CD4-positive, alpha-beta T cell (primary cell): ENCODE measurements at places on chromosomes 5 and 9. TPM values are rescaled to one million over a fixed set of nuclear protein-coding genes. Genes with fewer than 3 reads are reported as not detected.

DNA sequence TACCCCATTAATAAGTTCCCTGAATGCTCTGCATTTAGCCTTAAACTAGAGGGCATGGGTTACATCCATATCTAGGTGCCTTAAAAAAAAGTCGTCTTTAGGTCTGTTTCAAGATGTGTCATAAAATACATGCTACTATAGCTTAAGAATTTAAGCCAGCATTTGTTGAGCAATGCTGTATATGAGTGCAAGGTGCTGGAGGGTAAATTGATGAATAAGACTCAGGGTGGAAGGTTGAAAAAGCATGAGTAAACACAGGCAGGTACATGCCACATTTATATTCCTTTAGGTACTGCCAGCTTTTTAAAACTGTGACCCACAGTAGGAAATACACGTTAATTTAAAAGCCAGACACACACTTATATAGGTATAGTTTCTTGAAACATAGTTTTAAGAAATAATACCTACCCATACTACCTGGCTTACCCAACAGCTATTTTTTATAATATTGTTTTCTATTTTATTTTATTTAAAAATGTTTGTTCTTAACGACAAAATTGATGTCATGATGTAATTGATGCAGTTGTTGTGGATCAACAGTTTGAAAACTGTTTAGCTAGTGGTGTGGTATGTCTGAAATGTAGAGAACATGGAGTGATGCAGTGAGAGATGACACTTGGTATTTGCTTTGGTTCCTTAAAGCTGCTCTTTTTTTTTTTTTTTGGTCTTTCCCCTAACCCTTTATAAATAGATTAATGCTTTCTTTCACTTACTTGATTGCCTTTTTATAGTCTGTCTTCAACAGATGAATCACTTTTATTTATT, 3.9 kb downstream of the HMGCR start:
- H3K4me1 ChIP-seq, result peaks cover 5% of the 10 kb centered on the region
- no peak overlapping the region for H3K4me3 ChIP-seq
- no peaks in the 10 kb centered on the region for H3K27me3 ChIP-seq
- no peak for DNase-seq

GRCh38 chr9:37575001-37575400, 1.2 kb downstream of the FBXO10 start:
- H3K4me3 ChIP-seq, result no peak overlapping the region
- peaks cover 13% of the 10 kb centered on the region for H3K4me1 ChIP-seq
- DNase-seq, result no peak
- no peaks in the 10 kb centered on the region for H3K36me3 ChIP-seq

DNA sequence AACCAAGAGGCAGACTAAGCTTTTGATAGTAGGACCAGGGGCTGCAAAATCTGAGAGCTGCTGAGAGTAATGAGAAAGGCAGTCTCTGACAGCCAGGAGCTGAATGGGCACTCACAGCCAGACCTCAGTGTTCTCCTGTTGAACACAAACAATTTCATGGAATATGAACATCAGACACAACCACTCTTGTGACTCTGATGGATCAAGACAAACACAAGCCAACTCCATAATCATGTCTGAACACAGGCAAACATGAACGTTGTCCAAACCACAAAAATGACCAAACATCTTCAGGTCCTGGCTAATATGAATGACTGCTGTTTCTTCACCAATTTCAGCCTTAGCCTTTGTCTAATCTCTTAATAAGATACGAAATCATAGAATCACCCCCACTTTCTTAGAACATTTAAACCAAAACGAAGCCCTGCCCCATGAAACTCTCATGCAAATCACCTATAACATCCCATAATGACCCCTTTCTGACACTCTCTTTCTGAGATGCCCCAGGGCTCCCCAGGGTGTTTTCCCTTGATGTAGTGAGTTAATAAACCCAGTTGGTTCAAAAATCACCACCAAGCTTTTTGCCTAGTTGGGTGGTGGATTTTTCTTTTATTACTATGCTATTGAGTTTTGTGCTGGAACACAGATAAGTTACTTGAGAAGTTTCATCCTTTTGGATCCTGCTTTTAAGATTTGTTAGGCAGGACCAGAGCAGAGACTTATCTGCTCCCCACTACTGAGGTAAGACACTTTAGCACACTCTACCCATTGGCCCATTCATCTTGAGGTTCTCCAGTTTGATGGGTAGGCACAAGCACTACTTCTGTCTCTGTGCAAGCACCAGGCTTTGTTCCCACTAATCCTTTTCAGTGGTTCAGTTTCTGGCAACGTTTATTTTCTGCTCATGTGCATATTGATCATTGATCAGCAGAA, 5.9 kb upstream of the ERAP2 start:
- H3K36me3 ChIP-seq, result no peaks in the 10 kb centered on the region
- no peak for DNase-seq
- H3K27ac ChIP-seq, result no peak overlapping the region

GRCh38 chr9:81676395-81676794, 13.0 kb downstream of the TLE1 start:
- no peaks in the 10 kb centered on the region for H3K27me3 ChIP-seq
- DNase-seq, result no peak
- no peaks in the 10 kb centered on the region for H3K36me3 ChIP-seq
- H3K4me3 ChIP-seq, result no peak overlapping the region
- H3K27ac ChIP-seq, result no peak overlapping the region

DNA sequence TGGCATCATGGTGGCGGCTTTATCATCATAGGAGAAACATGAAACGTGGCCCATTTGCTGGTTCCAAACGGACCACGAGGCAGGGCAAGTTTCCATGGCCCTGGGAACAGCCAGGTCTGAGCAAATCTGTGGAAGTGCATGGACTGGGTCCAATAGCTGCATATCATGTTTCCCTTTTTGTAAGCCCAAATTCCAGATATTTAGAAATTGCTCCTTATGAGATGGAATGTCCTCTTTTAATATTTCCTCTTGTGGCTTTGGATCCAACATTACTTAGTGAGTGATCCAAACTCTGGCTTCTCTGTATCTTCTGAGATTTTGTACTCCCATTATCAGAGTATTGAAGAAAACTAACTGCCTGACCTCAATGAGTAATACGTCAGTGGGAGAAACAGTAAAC, 79.8 kb upstream of the FBXL7 start:
- H3K27ac ChIP-seq, result no peak overlapping the region
- no peaks in the 10 kb centered on the region for H3K27me3 ChIP-seq
- no peak for DNase-seq
- H3K4me1 ChIP-seq, result no peaks in the 10 kb centered on the region
- no peaks in the 10 kb centered on the region for H3K36me3 ChIP-seq
- H3K4me3 ChIP-seq, result no peak overlapping the region

DNA sequence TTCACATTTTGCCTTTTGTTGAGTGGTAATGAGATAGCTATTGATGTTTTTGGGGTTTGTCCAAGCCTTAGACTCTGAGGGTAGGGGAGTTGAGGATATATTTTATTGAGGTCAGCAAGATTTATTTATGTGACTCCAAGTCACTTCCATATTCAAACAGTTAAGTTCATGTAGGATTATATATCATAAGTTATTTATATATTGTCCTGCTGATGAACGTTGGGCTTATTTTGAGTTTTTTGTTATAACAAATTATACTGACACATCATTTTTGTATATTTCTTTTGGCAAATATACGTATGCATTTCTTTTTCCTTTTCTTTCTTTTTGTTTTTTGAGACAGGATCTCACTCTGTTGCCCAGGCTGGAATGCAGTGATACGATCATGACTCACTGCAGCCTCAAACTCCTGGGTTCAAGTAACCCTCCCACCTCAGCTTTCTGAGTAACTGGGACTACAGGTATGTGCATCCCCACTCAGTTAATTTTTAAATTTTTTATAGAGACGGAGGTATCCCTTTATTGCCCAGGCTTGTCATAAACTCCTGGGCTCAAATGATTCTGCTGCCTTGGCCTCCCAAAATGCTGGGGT, 23.5 kb upstream of the IL12B start:
- H3K36me3 ChIP-seq, result no peaks in the 10 kb centered on the region
- no peaks in the 10 kb centered on the region for H3K4me1 ChIP-seq
- H3K27ac ChIP-seq, result no peak overlapping the region
- H3K27me3 ChIP-seq, result no peaks in the 10 kb centered on the region
- H3K4me3 ChIP-seq, result no peak overlapping the region

DNA sequence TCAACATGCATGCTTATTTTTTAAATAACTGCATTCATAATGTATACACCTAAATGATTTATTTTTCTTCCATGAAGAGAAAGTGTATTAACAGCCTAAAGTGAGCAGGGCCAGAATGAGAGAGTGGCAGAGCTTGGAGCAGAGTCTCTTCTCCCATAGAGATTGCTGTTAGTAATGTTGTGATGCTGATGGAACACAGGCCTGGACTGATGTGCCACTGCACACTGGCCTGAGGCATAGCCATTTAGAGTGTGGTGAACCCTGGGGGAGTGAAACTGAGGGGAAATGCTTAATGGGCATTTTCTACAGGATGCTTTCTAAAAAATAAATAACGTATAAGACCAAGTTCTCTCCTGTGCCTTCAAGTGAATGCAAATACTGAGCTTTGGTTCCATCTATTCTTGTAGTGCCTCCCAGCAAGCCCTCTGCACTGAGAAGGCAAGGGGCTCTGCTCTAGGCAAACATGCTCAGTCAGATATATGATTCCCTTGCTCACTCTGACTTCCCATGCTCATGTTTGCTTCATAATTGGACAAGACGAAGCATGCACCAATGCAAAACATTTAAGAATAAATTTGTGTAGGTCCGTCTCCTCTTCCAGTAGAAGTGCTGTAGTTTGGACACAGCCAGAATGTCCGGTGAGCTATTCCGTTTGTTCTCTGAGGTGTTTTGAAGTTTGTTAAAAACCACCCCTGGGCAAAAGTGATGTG, 185.7 kb downstream of the PBX3 start:
- no peak overlapping the region for H3K27ac ChIP-seq
- H3K27me3 ChIP-seq, result no peaks in the 10 kb centered on the region
- H3K4me1 ChIP-seq, result no peaks in the 10 kb centered on the region
- H3K36me3 ChIP-seq, result peaks cover 16% of the 10 kb centered on the region
- no peak for DNase-seq

DNA sequence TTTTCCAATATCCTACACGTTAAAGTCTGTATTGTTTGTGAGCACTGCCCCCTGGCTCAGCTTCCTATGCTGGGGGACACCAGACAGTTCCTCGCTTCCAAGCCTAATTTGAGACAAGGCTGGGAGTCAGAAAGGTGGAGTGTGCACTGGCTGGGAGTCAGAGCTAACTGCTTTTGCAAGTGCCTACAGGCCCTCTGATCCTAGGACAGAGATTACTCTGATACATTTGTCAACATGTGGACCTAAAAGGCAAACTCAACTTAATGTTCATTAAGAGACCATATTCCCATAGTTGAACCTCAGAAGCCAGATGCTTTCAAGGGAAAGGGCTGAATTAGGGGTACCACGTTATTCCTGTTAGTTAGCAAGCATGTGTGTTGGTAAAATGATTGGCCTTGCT, 80.8 kb downstream of the NIPSNAP3B start:
- DNase-seq, result no peak
- no peak overlapping the region for H3K27ac ChIP-seq
- H3K4me3 ChIP-seq, result no peak overlapping the region

Gene DELE1
- total RNA-seq, result 61.1 TPM

Gene WNK2
- total RNA-seq, result 0.22 TPM

Gene CDKN2A
- total RNA-seq, result 0.71 TPM

GRCh38 chr5:17837757-17838156, 203.5 kb downstream of the TAF11L14 start:
- no peak overlapping the region for H3K27ac ChIP-seq
- H3K27me3 ChIP-seq, result no peaks in the 10 kb centered on the region

GRCh38 chr9:134150557-134151214, 13.7 kb downstream of the RNU6ATAC start:
- peaks cover 76% of the 10 kb centered on the region for H3K36me3 ChIP-seq
- no peaks in the 10 kb centered on the region for H3K27me3 ChIP-seq
- H3K4me3 ChIP-seq, result no peak overlapping the region
- H3K27ac ChIP-seq, result no peak overlapping the region
- no peak for DNase-seq
- H3K4me1 ChIP-seq, result no peaks in the 10 kb centered on the region

DNA sequence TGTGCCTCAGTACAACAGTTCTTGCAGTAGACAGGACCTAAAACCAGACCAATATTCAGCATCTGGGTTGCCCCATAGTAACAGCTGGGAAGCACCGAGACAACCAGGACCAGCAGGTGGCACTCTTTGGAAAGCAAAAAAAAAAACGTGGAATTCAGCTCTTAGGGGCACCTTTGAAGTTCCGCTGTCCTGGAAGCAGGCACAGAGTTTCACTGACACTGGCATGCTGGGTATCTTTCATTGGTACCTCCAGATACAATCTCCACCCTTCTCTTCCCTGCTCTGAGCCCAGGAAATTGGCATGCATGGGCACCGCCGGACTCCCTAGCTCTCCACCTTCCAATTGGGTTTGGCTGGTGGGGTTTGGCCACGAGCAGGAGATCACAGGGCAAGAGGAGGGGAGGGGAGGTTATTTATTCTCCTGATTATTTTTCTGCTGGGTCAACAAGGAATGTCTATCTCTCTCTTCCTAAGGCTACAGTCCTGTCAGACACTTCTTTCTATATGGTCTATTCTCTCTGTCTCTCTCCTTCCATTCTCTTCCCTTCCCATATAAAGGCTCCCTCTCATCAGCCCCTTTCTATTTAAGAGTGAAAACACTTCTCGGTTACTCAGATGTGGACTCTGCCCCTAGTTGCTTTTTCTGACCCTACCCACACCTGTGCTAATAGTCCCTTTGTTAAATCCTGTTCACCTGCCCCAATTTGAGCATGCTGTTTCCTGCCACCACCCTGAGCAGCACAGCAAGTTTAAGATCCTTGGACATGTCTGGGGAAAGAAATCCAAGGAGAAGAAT, 1.9 kb upstream of the IDNK start:
- H3K27me3 ChIP-seq, result no peaks in the 10 kb centered on the region

Gene ARHGEF39
- total RNA-seq, result 0.08 TPM

Gene ALDH7A1
- total RNA-seq, result 1.6 TPM

Gene IL4
- not detected for total RNA-seq

Gene SH3RF2
- total RNA-seq, result 0.42 TPM

- DNase-seq, result no peak
- H3K27me3 ChIP-seq, result no peaks in the 10 kb centered on the region
- no peaks in the 10 kb centered on the region for H3K36me3 ChIP-seq
- H3K27ac ChIP-seq, result no peak overlapping the region
- no peaks in the 10 kb centered on the region for H3K4me1 ChIP-seq
Observed at GRCh38 chr5:93072831-93073459, 508.1 kb downstream of the NR2F1-AS1 start.

GRCh38 chr5:161687316-161687715, 1.8 kb downstream of the GABRA6 start:
- DNase-seq, result no peak
- no peaks in the 10 kb centered on the region for H3K27me3 ChIP-seq
- no peak overlapping the region for H3K4me3 ChIP-seq
- no peaks in the 10 kb centered on the region for H3K4me1 ChIP-seq
- H3K36me3 ChIP-seq, result no peaks in the 10 kb centered on the region
- no peak overlapping the region for H3K27ac ChIP-seq
